ENCODE measurements at places on chromosomes 7 and 10. TPM values are rescaled to one million over a fixed set of nuclear protein-coding genes. Genes with fewer than 3 reads are reported as not detected.

GAD2 gene
- not detected for total RNA-seq

GRCh38 chr7:999941-1000935 is 17.3 kb downstream of the CYP2W1 start:
- ATAC-seq: no peak

GRCh38 chr10:118531105-118531852 is 64.2 kb downstream of the PRLHR start:
- peak; percentile 61 for ATAC-seq

DNA sequence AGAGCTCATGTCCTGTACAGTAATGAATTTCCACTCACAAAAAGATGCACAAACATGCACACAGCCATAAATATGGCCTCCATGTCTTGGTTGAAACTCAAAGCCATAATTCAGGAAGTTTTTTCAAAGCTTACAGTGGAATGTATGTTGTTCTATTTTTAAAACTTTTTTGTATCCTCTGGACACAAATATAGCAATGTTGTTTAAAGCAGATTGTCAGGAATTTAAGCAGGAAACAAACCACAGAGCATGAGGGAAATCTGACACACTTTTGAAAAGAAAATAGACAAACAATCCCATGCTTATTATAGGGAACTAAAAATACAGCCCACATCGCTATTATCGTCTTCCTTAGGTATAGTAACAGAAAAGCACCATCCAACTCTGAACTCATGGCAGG is 21.5 kb downstream of the LRRN3 start:
- no peak for ATAC-seq

GRCh38 chr10:2929480-2930258 is 137.7 kb upstream of the PFKP start:
- ATAC-seq: no peak

- no peak for ATAC-seq
These were observed 146.6 kb upstream of the RNF32 start for GRCh38 chr7:156493942-156494341.

- no peak for ATAC-seq
These were observed 13.5 kb downstream of the HERPUD2 start for GRCh38 chr7:35681231-35682029.

DNA sequence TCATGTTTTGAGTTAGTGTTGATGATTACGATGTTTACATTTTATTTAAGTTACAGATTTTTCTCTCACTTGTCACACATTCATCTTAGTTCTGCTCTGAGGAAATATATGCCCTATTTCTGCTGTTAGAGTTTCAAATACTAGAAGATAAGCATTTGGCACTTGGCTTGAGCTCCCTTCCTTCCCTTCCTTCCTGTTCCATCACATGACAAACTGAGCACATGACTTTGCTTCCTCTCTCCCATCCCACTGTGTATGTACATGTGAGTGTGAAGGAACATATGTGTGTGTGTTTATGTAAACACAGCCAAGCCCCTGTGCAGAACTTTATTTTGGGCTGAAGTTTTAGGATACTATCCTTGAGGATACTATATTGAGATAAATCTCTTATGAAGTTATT is 795.9 kb upstream of the IGFBP3 start:
- ATAC-seq: no peak

GRCh38 chr7:38413784-38414183 is 140.3 kb upstream of the TARP start:
- ATAC-seq: no peak

GRCh38 chr7:106480161-106480579 is 180.8 kb downstream of the CCDC71L start:
- no peak for ATAC-seq

- ATAC-seq: no peak
These were observed 855 bp downstream of the YME1L1 start for GRCh38 chr10:27153329-27153728.

- ATAC-seq: no peak
These were observed 25.8 kb downstream of the ZMIZ1 start for GRCh38 chr10:79094412-79095175.

- no peak for ATAC-seq
These were observed 129.7 kb upstream of the TCF7L2 start for GRCh38 chr10:112820320-112820719.

GRCh38 chr10:44259090-44259874 is 125.6 kb downstream of the CXCL12 start:
- no peak for ATAC-seq

MINDY4 gene
- 31.8 TPM for total RNA-seq

DNA sequence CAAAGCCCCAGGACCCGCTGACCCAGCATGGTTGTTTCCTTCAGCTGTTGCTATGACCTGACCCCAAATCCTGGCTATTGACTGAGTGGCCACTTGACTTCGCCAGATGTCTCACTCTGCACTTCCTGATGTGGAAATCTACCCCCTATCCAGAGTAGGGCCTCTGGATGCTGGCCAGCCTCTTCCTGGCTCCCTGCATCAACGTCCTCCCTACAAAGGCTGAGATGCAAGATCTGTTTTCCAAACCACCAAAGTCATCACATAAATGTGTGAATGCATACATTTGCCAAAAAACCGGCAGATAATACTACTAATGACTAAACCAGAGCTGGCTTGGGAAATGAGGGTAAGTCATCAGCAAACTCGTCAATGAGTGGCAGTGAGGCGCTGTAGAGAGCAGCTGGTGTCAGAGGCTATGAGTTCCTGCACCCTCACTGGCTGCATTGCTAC is 70.4 kb downstream of the PYROXD2 start:
- peak; percentile 90 for ATAC-seq

GRCh38 chr7:101169838-101170551 is 4.6 kb upstream of the VGF start:
- peak; percentile 54 for ATAC-seq
